ENCODE measurements at places on chromosomes 6 and 20. TPM values are rescaled to one million over a fixed set of nuclear protein-coding genes. Genes with fewer than 3 reads are reported as not detected.

DNA sequence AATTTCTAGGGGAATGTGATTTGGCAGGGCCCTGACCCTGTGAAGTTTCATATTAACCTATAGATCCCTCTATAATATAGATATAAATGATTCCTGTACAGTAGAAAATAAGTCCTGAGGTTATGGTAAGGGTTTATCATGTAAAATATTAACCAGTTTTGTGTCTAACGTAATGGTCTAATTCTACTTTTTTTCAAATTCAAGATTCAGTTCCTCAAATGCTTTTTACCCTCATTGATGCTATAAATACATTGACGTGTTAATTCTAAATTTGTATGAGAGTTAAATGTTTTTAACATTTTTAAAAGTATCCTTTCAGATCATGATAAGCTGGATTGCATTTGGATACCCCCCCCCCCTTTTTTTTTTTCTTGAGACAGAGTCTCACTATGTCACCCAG is 169.4 kb downstream of the MEI4 start:
- DNase-seq: no peak

DNA sequence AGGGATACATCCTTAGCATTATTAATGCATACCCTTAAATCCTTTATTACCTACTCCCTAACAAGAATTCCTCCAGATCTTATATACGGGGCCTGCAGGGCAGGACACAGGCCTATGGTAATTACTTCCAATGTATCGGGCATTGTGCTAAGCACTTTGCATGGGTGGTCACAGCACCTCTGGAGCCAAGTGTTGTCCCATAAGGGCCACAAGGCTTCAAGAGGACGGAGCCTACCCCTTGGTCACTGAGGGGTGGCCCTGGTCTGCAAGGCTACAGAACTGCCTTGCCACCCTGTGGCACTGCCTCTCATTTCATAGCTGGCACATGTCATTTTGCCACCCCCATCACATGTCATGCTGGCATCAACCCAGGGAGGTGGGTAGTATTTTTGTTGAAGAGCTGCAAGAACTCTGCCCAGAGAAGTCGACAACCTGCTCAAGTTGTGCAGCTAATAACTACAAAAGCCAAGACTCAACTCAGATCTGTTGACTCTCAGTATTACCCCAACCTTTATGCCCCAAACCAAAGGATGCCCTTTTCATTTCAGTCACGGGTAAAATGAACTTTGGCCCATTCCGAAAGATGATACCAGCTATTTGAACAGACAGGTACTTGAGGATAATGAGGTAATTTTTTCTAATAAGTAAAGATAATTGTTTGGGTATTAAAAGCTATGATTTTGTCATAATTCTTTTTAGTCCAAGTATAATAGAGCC is 144.1 kb upstream of the AKAP12 start:
- DNase-seq: no peak

DNA sequence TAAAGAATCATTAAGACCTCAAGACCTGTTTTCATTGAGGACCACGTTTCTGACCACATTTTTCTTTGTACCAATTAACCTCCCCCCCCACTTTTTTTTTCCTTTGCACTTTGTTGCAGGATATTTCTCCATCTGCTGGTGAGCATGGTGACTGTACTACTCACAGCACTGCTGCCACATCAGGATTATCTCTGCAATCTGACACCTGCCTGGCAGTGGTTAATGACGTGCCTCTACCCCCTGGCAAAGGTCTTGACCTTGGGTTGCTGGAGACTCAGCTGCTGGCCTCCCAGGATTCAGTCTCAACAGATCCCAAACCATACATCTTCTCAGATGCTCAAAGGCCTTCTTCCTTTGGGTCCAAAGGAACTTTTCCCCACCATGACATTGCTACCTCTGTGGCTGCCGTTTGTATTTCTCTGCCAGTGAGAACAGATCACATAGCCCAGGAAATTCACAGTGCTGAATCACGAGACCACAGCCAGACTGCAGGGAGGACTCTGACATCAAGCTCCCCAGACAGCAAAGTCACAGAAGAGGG is 46.6 kb upstream of the EDN3 start:
- peak; percentile 31 for DNase-seq

VWA7 gene
- 0.52 TPM for total RNA-seq

TUBB2B gene
- total RNA-seq: not detected

- peak; percentile 14 for DNase-seq
Measured at GRCh38 chr6:41705996-41706835, 29.2 kb downstream of the TFEB start.

- DNase-seq: no peak
Measured at GRCh38 chr6:122405417-122405816, 6.0 kb downstream of the HSF2 start.

GPANK1 gene
- 26.6 TPM for total RNA-seq

DNA sequence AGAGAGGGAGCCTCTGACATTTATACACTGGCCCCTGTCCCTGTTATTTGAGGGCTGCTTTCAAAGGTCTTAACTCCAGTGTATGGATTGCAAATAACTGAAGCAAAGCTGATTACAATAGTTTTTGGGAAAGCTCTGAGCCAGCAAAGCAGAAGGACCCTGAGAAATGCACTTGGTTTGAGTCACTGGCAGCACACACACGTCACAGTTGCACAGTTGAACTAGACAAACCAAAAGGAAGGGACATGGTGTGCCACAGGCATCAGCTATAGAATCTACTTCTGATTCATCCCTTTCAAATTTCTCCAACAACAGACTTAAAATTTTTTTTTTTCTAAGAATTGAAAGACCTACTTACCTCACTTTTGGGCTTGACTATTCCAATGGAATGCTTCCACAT is 56.4 kb downstream of the SNRNP48 start:
- no peak for DNase-seq

CABLES2 gene
- 6.4 TPM for total RNA-seq

DNA sequence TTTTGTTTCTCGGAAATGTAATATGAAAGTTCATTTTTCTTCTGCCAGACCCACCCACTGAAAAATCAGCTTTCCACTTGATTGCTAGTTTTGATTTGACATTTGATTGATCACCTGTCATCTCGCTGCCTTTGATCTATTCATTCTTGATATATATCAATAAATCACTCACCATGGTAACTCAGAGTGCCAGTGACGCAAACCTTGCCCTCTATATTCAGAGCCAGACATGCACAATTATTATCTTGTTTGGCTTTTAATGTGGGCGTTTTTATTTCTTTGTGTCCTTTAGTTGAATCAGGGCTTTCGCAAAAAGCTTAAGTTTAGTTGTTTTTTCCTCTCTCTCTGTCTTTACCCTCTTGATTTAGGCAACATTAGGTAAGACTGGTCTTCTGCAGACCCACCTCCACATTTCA is 2.0 kb downstream of the TSHZ2 start:
- DNase-seq: no peak

DNA sequence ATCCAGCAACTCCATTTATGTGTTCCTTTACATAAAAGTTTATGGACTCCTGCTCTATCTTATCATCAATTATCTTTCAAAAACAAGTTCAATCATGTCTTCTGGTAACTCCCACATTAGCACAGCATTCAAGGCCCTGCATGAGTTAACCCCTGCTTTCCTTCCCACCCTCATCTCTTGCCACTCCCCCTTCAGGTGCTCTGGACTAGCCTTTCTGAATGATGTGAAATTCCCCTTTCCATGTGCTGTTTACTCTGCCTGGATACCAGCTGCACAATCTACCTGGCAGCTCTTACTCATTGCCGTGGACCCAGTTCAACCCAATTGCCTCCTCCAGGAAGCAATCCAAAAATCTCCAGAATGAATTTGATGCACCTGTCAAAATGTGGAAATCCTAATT is 11.9 kb downstream of the ADGRF4 start:
- no peak for DNase-seq

- no peak for DNase-seq
Measured at GRCh38 chr20:56788671-56789610, 159.8 kb downstream of the TFAP2C start.

GRCh38 chr6:119073307-119074051 is 5.0 kb downstream of the FAM184A start:
- DNase-seq: no peak

CGA gene
- total RNA-seq: not detected

GJA10 gene
- total RNA-seq: not detected

DNA sequence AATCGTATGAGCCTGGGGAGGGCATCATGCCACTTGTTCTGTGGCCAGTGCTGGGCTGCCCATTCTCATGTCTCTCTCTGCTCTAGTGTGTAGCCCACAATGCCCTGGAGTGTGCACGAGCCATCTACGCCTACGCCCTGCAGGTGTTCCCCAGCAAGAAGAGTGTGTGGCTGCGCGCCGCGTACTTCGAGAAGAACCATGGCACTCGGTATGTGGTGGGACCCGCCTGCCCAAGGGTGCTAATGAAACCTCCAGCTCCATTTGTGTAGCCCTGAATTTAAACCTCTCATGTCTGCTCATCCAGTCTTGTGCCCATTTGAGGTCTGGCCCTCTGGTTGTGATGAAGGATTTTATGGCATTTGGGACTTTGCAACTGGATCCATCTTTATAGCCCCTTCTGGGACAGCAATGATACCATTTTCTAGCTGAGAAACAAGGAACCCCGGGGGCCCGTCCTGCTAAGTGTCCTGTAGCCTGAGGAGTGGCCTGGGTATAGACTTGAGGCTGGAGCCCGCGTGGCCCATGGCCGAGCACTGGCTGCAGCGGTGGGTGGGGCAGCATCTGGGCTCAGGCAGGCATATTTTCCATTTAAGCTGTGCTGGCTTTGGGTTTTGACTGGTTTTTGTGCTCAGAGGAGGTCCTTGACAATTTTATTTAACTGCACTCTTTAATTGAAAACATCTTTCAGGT is 13.2 kb upstream of the C20orf204 start:
- DNase-seq: no peak

IL17A gene
- total RNA-seq: not detected

DNA sequence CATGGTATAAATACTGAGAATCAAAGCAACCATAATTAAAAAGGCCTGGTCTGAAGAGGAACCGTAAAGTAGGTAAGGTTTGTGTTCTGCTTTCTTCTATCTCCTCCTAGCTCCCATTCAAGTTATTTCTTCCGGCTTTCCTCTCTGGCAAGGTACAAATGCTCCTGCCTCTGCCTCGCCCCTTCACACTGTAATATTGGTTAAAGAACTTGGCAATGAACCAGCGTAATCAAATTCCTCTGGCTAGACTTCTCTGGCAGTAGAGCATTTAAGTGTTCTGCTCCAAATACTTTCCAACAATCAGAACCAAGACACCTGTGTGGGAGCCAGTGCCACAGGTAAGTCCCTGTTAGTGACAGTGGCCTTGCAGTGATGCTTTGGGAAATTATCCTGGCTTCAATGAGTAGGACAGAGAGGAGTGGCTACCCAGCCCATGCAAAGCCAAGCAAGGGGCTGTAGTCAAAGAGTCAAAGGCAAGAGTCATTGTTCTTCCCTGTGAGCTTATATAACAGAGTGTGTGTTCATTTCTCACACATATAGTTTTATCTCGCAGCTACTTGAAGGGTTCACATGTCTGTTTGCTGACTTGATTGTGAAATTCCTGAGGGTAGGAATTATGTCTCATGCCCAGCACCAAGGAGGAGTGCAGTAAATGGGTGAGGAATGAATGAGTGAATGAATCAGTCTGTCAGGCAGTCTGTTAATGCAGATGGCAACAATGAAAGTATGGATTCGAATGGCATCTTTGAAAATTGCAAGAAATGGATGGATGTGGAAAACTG is 329.3 kb downstream of the NRN1 start:
- DNase-seq: no peak

- DNase-seq: no peak
Measured at GRCh38 chr20:62472138-62472940, 3.5 kb downstream of the GATA5 start.

- DNase-seq: no peak
Measured at GRCh38 chr20:20932156-20932555, 174.0 kb downstream of the LINC00237 start.

DNA sequence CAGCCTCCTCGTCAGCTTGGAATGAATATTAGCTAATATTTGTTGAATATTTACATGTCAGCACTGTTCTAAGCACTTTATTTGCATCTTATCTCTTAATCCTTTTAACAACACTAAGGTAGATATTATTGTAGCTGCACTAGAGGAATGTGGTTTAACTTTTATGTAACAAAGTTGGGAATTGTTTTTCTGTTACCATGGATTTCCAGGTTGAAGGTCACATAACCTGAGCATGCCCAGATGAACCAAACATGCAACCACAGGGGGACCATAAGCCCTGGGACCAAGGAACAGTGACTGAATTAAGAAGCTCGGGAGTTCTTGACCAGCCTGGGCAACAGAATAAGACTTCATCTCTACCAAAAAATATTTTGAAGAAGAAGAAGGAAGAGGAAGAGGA is 29.1 kb upstream of the YWHAB start:
- no peak for DNase-seq

Data from naive thymus-derived CD8-positive, alpha-beta T cell (primary cell).